ENCODE measurements at places on chromosomes 6 and 20.
A peak's percentile ranks its signal among the peaks of the same experiment; 100 is the strongest.

DNA sequence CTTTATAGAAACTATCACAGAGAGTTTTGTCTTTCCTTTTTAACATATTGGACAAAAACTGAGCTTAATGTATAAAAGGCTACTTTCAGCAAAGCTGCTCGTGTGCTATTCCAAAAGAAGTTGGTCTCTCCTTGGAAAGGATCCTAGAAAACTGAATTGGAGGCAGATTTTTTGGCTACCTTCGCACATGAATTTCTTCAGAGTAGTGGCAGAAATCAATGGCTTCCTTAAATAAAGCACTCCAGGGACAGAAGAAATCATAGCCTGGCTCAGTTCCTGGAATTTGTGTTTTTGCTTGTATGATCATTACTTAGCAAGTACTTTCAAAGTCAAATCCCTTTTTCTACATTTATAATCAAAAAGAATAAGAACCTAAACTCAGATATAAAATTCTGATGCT lies 780.3 kb downstream of the PHF3 start:
- peak; percentile 8 for DNase-seq

DNA sequence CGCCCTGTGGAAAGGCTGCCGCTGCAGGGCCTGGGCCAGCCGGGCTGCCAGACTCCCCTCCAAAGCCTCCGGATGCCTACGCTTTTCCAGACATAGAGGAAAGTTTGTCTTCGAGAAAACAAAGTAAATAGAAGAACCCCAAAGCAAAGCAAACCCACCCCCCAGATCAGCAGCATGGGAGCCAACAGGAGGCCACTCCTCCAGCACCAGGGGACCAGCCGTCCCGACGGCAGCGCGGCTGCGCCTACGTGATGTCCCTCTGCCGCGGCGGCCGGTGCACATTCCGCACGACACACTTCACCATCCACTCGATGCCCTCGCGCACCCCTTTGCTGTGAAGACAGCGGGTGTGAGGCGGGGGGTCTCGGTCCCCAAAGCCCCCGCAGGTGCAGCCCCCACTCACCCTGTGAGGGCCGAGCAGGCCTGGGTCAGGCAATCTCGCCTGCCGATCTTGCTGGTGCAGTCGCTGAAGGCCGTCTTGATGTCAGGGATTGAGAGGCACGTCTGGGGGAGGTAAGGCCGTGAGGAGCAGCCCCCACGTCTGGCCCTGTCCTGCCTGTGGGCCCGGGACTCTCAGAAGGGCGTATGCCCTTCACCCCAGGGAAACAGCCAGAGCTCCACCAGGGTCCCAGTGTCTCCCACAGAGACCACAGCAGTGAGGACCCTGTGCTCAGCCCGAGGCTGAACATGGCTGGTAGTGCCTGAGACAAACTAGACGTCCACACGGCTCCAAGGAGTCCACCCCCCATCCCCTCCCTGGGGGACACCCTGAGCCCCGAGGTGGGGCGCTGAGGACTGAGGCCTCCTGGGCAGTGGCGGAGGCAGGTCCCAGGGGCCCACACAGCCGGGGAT lies 4.0 kb downstream of the TNFRSF6B start:
- peak; percentile 18 for DNase-seq

DNA sequence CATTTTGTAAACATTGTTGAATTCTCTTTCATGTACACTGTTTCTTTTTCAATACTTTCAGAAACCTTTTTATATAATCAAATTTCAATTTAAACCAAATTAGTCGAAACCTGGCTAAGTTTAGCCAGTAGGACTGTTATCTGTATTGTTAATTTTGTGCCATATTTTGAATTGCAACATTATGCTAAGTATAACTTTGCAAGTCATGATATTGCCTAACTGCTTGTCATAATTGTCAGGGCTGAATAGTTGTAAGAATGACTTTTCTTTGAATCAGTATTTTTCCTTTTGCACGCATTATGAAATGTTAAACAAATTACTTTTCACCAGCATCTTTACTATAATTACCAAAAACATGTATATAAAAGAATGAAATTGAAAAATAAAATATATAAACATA lies 82.7 kb downstream of the SAMD3 start:
- no peak for DNase-seq

- no peak for DNase-seq
Observed at GRCh38 chr6:42230345-42231321, 13.0 kb upstream of the MRPS10 start.

DNA sequence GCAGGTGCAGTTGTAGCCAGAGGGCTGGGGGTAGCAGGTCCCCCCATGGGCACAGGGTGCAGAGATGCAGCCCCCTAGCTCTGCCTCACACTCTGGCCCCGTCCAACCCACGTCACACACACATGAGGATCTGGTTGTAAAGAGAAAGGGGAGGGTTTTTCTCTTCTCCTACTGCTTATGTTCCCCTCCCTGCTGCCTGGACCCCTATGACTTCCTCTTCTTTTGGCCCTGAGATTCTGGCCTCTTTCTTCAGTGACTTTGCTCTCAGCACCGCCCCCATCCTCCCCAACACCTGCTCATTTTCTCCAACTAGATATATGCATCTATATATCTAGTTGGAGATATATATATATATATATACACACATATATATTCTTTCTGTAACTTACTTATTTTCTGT lies 9.7 kb downstream of the NOTCH4 start:
- no peak for DNase-seq

DNA sequence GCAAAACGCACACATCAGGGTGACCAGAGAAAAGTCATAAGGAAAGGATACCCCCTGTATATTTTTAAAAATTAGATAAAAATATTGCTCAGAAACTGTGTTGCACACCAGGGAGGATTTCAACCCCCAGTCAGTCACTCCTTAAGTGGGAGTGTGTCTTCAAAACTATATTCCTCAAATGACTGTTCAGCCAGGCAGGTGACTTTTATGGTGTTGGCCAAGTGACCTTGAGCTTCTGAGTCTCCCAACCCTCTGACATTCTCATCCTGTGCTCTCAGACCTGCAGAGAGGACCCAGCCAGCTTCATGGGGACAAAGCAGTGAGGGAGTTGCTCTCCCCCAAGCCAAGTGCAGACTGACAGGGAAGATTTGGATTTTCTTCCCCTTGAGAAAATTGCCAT lies 311.9 kb upstream of the JARID2 start:
- DNase-seq = no peak
